ENCODE measurements at places on chromosomes 5 and 9.

DNA sequence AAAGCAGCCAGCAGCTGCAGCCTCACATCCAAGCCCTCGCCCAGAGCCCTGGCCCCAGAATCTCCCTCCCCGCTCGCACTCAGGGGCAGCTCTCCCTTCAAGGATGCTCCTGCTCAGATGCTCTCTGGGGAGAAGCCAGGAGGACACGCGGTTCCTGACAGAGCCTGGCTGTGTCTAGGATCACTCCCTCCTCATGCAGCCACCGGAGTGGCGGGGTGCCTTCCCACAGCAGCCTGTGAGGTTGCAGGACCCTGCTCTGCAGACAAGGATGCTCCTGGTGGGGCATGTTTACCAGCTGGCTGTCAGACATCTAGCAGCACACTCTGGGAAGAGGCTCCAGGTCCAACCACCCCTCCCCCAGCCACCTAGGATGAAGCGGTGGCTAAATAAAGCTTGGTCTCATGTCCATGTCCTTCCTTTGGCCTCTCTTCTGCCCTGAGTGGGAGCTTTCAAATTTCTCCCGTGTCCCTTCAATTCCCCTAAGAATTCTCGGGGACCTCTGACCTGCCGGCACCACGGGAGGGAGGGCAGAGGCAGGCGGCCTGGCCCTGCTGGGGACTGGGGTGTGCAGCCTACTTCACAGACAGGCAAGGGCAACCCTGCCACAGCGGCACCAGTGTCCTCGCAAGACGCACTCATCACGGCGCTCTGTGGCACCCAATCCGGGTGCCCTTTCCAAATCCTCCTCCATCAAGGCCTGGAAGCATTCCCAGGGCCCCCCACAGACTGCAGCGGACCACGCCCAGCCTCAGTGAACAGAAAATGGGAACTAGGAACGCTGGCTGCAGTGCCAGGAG is 88.3 kb upstream of the SARDH start:
- no peaks in the 10 kb centered on the region for H3K36me3 ChIP-seq
- H3K4me1 ChIP-seq: no peaks in the 10 kb centered on the region
- H3K27me3 ChIP-seq: no peaks in the 10 kb centered on the region
- no peak for DNase-seq

DNA sequence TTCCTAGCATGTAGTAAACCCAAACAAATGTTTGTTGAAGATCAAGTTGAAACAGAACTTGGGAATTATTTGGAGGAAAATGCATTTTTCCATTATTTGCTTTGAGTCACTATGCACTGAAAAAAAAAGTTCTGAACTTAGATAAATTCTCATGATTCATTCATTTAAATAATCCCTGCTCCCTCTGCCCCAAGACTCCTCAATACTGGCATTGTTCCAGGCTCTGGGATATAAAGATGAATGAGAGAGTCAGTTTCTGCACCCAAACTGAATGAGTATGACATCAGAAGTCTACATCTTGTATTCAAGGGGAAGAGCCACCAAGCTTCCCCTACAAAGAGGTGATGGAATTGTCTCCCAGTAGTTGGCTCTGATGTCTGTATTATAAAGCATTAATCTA is 123.9 kb downstream of the SEC61B start:
- no peaks in the 10 kb centered on the region for H3K36me3 ChIP-seq
- H3K27ac ChIP-seq: no peak overlapping the region
- DNase-seq: no peak
- no peak overlapping the region for H3K4me3 ChIP-seq

DNA sequence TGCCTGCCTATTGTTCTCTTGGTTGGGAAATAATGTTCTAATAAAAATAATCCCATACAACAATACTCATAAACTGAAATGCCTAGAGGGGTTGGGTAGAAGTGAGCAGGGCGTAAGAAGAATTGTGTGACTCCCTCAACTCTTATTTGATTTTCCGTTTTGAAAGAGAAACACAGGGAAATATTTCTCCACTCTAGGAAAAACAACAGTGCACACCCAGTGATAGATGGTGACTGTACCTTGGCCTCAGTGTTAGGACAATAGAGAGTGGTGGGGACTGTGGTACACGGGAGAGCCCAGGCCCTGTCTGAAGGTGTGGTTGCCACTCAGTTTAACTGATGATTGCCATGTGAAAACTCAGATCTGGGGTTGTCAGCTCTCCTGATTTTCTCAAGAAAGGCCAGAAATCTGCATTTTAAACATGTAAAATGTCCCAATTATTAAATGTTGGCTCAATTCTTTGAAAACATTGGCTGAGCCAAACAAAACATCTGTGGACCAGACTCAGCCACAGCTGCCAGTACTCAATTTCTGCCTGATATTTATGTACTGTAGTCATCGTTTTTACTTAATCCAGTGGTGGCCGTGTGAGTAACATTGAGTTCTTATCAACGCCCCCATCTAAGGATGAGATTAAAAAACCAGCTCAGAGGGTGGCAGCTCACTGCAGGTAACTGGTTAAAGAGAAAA is 103.8 kb upstream of the ZNF618 start:
- no peaks in the 10 kb centered on the region for H3K4me1 ChIP-seq
- no peak for DNase-seq
- H3K36me3 ChIP-seq: no peaks in the 10 kb centered on the region
- H3K27ac ChIP-seq: no peak overlapping the region
- H3K27me3 ChIP-seq: no peaks in the 10 kb centered on the region

DNA sequence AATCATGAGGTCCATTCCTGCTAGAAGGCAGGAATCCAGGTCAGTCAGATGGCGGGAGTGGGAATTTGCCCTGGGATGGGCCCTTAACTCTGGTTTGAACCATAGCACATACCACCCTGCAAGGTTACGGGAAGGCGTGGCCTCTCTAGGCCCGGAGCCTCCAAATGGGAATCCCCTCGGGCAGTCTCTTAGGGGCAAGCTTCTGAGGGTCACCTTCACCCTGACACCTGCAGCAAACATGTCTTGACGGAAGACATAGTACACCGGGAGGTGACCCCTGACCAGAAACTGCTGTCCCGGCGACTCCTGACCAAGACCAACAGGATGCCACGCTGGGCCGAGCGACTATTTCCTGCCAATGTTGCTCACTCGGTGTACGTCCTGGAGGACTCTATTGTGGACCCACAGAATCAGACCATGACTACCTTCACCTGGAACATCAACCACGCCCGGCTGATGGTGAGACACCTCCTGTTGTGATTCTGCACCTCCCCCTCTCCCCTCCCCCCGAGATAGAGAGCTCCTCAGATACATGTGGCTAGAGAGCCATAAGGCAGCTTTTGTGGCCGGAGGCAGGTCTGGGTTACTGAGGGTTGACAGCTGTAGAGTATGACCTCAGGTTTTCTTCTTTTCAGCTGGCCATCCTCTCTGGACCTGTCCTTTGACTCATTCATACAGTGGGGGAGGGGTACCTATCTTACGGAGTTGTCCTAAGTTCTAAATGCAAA is 957 bp downstream of the PRELID1 start:
- H3K27me3 ChIP-seq: no peaks in the 10 kb centered on the region
- DNase-seq: no peak
- H3K27ac ChIP-seq: peak overlapping the region; percentile 92
- no peaks in the 10 kb centered on the region for H3K36me3 ChIP-seq
- H3K4me1 ChIP-seq: peaks cover 53% of the 10 kb centered on the region
